ENCODE measurements at places on chromosomes 2 and 18.

- no peak for DNase-seq
Measured at GRCh38 chr2:120465989-120466703, 120.2 kb downstream of the INHBB start.

GRCh38 chr18:59835605-59836379 lies 64.0 kb upstream of the PMAIP1 start:
- no peak for DNase-seq

- DNase-seq: no peak
Measured at GRCh38 chr2:121284463-121285449, at the start of gene TFCP2L1. Gene TFCP2L1, minus strand, starts transcription at chr2:121285202. Its CDS starts 93 bp downstream, at chr2:121285109.

- no peak for DNase-seq
Measured at GRCh38 chr18:2529154-2529553, 42.2 kb downstream of the METTL4 start.

DNA sequence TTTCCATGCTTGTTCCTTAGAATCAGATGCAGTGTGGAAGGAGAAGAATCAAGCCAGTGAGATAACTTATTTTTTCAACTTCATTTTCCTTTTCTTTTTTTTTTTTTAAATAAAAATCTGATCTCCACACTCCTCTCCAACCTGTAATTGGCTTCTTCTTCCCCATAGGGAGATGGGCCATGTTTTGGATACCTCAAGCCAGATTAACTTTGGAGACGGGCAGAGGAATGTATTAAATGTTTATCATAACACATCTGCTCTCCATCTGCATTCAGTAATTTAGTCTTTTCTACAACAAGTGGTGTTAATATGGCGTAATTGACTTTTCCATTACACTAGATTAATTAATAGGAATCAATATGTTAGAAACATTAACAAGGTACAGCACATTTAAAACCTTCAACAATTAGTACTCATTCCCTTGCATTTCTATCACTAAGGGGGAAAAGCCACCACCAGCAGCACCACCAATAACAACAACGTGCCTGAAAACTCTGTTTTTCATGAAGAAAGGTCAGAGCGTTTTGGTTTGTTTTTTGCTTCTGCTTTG lies 244.1 kb downstream of the MYCN start:
- no peak for DNase-seq

DNA sequence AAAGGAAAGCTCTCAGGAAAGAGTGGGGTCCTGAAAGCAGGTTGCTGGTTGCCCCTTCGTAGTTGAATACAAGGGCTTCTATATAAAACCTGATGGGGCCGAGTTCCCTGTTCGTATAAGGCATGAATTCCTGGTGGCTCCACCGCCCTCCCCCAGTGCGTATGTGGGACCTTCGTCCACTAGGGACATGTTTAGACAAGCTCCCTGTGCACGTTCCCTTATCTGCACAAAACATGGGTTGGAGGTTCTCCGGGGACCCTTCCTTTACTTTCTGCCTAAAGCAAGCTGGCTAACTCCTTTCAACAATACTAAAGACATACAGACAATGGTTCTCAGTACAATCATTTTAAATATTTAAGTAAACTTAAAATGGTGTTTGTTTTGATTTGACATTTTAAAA lies 8.0 kb downstream of the CLUL1 start:
- no peak for DNase-seq

- DNase-seq: no peak
Measured at GRCh38 chr2:183903026-183903425, 695.3 kb upstream of the ZNF804A start.

DNA sequence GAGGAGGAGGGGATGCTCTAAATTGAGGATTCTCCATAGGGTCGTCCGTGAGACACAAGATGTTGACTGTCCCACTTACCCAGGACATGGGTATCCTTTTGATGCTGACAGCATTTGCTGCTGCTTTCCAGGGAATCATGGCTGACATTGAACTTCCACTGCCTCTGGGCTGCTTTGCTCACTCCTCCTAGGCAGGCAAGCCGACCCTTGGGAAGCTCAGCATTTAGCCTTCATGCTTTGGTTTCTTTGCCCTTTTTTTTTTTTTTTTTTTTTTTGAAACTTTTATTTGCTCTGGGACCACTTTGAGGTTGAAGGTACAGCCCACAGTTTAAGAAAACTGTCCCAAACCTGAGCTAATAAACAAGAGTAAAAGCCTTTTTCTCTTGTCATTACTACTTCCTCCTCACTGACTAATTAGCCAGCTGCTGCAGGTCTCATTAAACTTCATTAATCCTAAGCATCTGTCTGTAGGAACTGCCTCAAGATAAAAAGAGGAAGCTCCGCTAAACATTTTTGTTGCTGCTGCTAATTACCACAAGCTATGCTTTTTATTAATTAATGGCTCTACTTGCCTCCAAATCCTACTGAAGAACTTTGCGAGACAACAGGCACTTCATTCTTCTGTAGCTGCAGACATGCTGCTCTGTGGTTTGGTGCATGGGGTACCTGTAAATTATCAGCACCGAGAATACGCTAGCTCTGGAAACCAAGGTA lies 125.4 kb downstream of the SPTBN1 start:
- no peak for DNase-seq

- no peak for DNase-seq
Measured at GRCh38 chr2:181715033-181715630, 34.8 kb upstream of the NEUROD1 start.

GRCh38 chr18:25470062-25470461 lies 118.1 kb upstream of the ZNF521 start:
- DNase-seq: no peak

GRCh38 chr18:23226930-23227725 lies 91.8 kb downstream of the CABLES1 start:
- no peak for DNase-seq

GRCh38 chr2:39498786-39499185 lies 61.7 kb upstream of the MAP4K3 start:
- no peak for DNase-seq

GRCh38 chr18:35122586-35123224 lies 81.5 kb downstream of the MAPRE2 start:
- DNase-seq: no peak

GRCh38 chr2:161713706-161714105 lies 89.5 kb downstream of the SLC4A10 start:
- no peak for DNase-seq

DNA sequence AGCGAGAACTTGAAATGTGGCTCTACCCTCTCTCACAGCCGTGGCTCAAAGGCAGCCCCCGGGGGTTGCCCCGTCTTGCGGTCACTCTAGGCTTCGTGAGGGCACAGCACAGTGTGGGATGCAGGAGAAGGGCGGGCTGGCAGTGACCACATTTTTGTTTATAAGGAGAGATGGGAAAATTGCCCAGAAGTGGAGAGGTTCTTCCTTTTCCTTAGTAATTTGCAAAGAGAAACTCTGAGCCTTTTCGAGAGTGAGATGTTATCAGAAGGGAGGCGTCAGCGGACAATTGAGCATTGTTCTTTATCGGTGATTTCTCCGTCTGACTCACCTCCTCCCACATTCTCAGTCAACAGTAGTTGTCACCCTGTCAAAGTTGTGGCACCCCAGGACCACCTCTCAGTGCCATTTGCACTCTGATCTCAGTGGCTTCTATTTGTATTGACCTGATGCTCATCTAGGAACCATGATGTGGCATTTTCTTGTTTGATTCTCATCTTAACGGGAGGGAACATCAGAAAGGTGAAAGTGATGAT lies 89.6 kb downstream of the ACAA2 start:
- no peak for DNase-seq

DNA sequence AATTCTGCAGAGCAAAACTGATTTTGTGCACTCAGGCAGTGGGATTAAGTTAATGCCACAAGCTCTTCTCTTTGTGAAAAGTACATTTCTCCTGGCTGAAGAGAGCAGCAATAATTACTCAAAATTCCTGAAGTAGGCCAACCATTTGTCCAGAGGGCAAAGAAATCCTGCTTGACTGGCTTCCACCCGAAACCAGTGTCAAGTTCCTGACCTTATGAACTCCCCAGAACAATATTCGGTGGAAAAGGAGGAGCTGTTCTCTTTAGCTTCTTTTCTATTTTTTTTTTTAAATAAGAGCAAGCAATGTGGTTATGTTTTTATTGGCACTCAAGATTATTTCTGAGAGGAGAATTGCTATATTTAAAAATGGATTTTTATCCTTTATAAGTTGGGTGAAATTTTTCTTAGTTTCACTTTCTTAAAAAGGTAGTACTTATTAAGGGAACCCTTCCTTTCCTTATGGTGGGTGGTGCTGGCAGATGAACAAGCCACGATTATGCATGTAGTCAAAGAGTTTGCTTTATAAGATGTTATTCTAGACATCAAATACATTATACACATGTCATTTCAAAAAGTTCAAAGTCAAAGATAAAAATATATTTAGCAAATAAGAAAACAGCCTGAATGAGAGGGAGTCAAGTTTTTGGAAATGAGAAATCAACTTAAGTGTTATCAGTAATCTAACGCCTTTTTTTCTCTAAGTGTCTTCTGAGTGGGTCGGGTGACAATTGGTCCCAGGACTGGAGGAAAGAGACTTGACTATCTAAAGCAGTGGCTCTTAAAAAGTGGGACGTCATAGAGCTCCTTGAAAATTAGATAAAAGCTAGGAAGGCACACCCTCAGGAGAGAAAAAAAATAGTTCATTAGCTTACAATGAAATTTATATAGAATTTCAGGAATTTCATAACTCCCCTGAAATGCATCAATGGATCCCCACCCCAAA lies 194.5 kb downstream of the IKZF2 start:
- DNase-seq: no peak

DNA sequence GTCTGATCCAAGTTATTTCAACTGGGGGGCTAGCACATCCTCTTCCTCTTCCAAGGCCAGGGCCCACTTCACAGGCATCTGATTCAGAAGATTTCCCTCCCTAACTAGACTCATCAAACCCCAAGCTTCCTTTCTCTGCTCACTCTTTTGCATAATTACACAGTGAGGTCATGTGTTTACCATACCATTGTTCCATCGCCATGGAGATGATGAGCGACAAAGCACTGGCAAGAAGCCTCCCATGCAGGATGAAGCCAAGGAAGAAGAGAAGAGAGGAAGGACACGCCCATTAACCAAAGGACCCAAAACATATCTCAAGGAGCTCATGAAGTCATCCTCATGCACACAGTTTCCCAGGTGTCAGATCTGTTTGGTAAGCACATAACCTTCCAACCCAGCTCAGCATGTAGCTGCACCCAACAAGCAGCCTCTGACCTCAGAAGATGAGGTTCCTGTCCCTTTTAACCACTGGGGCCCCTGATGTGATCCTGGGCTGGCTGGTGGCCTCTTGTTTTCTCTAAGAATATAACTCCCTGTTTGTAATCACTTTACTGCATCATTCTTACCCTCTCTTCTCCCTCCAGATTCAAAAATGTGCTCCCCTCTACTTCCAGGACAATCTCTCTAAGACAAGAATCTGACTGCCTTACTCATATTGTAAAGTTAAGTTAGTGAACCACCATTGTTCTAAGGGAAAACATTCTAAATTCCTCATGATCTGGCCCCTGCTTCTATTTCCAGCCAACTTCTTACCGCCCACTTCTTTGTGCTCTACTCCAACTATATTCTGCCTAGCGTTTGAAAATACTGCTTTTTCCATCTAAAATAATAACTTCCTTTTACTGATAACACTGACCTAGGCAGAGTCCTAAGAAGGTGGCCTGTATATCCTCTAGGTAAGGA lies 190.1 kb downstream of the TTC32 start:
- DNase-seq: no peak

- DNase-seq: no peak
Measured at GRCh38 chr2:16482460-16482859, 183.2 kb downstream of the CYRIA start.

DNA sequence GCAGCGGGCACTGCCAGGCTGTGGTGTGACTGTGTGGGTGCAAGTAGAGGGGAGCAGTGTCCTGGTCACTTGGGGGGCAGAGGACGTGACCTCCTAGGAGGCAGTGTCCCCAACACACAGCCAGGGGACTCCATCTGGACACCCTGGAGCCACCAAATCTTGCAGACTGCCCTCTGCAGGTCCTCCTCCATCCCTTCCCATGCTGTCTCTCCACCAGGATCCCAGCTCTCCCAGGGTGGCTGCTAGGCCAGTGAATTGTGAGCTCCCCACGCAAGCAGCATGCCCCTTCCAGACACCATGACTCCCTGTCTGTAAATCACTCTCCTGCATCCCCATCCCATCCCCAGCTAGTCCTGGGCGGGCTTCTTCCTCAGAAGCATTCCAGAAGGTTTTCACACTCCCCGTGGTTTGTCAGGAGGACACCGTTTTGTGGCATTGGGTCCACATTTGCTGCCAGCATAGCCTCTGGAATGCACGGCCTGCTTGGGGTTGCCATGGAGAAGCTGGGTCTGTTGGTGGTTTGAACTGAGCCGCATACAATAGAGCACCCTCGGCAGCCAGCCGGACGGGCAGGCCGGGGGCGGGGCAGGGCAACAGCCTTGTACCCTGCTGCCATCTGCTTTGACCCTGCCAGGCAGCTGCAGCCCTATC lies 210.7 kb downstream of the KLHL29 start:
- DNase-seq: no peak

GRCh38 chr2:49005261-49005660 lies 149.1 kb downstream of the FSHR start:
- DNase-seq: no peak

DNA sequence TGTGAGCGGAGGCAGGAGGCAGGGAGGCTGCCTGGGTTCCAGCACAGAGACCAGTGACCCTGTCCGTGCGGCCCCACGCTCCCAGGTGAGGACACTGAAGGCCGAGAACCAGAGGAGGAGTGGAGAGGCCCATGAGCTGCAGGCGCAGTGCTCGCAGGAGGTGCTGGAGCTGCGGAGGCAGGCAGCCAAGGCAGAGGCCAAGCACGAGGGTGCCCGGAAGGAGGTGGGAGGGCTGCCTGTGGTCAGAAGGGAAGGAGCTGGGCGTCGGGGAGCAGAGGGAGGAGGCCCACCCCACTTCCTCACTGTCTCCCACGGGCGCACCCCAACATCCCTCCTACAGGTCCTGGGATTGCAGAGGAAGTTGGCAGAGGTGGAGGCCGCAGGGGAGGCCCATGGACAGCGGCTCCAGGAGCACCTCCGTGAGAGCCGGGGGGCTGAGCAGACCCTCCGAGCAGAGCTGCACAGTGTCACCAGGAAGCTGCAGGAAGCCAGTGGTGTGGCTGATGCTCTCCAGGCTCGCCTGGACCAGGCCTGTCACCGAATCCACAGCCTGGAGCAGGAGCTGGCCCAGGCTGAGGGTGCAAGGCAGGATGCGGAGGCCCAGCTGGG lies 33.0 kb upstream of the SNED1 start:
- DNase-seq: no peak

GRCh38 chr2:218557941-218558340 lies 10.2 kb downstream of the USP37 start:
- DNase-seq: no peak

DNA sequence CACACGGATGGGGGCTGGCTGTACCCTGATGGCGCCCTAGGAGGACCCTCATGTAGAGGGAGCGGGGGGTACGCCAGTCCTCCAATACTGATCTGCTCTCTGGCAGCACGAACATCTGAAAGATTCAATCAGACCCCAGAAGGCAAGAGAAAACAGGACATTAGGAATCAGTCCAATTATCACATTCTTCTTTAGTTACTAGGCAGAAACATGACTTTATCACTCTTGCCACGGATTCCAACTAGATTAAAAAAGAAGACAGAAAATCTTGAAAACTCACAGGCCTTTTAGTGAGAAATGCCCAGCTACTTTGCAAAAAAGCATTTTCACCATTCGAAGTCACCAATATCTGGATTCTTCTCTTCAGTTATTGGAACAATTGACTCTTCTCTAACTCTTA lies 68.4 kb downstream of the ID2 start:
- DNase-seq: no peak
